Skeletal muscle cell (primary cell): ENCODE measurements at places on chromosomes 7 and 10.

DNA sequence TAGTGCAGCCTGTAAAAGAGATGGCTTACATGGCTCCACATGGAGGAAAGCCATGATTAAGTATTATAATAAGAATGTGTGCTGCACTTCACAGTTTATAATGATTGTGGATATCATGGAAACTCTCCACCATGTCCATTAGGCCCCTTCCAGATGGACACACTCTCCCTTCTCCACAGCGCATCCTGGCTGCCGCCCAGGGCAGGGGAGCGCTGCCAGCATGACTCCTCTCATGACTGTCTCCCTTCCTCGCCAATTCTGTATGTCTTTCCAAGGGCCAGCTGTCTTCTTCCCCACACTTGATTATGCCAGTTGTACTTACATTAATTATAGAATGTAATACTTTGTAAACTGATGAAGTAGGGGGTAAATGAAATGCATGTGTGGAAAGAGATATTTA is 259.3 kb upstream of the TMEM72 start:
- no peak for DNase-seq

DNA sequence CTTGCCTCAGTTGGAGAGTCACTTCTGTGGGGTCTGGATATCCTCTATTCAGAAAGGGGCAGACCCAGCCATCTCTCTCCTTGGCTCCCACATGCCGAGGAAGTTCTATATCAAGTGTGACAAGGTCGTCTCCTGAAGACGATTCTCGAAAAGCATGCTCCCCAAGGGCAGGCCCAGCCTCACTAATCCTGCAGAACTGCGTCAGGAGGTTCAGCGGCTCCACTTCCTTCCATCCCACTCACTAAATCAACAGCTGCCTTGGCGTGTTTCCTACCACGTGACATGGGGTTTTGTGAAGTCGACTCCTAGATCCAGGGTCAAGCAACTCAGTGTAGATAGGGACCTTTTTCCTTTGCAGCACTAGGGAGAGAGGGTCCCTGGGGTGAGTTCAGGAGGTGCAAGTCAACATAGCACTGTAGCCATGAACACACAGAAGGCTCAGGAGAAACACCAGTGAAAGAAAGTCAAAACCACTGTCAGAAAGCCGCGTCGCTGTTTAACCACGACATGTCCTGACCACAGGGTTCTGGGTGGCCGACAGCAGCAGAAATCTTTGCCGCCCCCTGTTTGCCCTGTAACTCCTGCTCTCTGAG is 156.4 kb downstream of the PRPF18 start:
- peak; percentile 32 for DNase-seq

- no peak for DNase-seq
Measured at GRCh38 chr7:107471292-107472070, 1.6 kb downstream of the GPR22 start.

DNA sequence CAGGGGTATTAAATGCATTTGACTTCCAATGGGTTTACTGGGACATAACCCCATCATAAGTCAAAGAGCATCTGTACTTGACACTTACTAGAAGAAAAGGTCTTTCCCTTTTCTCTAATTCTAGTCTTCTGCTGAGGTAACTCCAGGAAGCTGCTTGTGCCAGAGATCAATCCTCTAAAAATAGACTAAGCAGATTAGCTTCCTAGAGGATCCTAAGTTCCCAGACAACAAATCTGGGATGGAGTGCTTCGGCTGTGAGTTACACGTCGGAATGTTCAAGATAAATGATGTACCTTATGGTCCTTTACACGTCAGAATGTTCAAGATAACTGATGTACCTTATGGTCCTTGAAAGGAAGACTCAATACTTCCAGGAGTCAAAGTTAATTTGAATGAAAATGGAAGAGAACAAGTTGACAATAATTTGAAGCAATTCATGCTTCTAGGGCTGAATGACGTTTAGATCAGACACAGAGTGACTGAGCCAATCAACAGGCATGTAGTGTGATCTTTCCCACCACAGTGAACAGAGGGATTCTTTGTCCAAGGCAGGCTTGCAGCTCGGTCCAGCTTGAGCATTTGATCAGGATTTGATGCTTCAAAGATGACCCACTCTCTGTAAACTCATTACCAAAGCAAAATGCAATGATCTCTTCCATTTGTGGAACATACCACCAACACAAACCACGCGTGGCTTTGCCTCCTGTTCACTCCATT is 63.8 kb downstream of the SLC37A3 start:
- DNase-seq: no peak

DNA sequence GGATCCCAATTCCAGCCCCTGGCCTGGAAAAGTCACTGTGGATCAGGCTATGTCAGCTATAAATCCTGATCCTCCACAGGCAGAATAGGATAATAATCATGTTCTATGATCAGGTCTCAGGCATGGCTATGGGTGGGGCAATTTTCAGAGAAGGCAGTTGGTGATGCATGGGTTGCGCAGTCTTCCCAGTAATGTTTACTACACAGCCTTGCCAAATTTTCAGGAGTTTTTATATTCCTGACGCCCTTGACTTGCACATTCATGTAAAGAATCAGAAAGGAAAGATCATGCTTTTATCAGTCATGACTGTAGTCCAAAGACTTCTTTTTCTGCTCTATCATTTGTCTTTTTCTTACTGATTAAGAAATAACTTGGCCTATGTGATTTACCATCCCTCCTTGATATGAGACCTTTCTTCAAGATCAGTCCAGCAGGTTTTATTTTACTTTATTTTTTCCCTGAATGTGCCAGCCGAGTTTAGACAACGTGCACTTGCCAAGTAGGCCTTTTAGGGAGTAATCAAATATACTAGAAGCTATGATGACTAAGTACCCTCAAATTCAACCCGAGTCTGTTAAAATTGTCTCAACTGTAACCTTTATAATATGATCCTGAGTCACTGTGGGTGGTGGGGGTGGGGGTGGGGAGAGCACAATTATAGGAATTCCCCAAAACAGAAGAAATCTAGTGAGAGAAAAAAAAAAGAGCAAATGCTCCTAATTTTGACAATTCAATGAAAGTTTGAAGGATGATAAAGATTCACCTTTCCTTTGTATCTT is 31.9 kb downstream of the ARL4A start:
- DNase-seq: peak; percentile 67

DNA sequence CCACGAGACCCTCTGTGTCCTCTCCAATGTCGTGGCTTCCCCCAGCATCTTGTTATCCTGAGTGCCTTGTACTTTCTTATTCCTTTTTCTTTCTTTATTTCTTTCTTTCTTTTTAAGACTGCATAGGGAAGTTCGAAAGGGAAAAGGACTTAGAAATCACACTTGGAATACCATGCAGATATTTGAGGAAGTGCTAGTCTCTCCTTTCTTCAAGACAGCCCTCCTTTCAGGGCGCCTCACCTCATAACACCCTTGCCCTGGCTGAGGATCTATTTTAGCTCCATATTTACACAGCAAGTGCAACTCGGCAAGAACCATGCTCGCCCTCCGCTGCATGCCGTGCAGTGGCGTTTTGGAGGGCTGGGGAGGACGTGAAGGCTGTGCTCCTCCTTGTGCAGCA is 232.3 kb upstream of the GLI3 start:
- DNase-seq: no peak

- no peak for DNase-seq
Measured at GRCh38 chr10:84156768-84157167, 16.8 kb upstream of the GPR15LG start.

- DNase-seq: no peak
Measured at GRCh38 chr7:101614939-101615302, 14.2 kb downstream of the MYL10 start.

GRCh38 chr7:137962875-137963507 is 38.9 kb downstream of the CREB3L2 start:
- no peak for DNase-seq

GRCh38 chr7:27569106-27569505 is 93.6 kb downstream of the HIBADH start:
- no peak for DNase-seq

DNA sequence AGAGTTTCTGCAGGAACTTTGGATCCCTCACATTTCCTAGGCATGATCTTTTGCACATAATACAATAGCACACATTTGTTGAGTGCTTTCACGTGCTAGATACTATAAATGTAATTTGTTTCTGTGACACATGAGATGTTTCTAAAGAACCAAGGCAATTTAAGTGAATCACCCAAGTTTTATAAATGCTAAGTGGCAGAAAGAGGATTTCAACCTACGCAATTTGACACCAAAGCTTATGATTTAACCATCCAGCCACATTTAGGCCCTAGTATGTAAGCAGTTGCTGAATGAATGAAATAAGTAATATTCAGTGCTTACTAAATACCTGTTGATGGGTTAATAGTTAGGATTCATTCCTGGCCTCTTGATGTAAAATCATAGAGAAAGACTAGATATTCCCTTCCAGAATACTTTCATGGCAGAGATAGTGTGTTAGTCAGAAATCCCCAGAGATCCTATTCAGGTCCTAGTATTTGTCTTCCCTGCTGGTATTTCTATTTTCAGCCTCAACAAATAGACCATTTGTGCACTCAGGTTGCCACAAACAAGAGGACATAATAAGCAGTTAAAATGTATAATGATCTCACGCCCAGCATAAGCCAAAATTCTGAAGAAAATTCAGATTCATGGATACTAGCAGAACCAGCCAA is 572.6 kb downstream of the IPMK start:
- DNase-seq: peak; percentile 43

DNA sequence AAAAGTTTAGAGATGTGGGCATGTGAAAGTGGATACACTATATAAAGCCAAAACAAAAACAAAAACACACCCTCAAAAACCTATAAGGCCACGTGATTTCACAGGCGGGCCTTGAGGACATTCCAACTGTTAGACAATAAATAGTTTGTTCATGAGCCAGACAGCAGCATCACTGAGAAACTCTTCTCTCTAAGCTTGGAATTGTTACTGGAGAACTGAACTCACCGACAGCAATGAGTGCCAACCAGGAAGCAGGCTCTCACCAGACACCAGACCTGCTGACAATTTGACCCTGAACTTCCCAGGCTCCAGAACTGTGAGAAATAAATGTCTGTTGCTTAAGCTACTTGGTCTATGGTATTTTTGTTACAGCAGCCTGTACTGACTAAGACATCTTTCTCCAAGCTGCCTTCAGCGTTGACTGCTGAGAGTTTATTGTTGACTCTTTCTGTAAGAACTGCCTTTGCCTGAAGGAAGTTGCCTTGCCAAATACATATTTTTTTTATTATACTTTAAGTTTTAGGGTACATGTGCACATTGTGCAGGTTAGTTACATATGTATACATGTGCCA is 107.5 kb downstream of the EPDR1 start:
- no peak for DNase-seq

GRCh38 chr10:18473424-18474117 is 177.8 kb downstream of the NSUN6 start:
- DNase-seq: no peak

DNA sequence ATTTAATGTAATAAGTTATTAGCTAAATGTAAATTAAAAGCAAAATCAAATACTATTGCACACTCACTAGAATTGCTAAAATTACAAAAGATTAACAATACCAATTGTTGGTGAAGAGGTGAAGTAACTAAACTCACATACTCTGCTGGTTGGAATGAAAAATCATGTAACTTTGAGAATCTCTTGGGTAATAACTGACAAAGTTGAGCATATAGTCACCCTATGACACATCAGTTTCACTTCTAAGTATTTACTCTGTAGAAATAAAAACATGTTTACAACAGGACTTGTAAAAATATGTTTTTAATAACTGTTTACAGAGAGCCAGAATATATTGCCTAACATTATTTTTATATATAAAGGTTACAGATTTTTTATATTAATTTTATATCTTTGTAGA is 33.6 kb downstream of the CNTNAP2 start:
- no peak for DNase-seq

- DNase-seq: no peak
Measured at GRCh38 chr10:69093933-69094332, 6.0 kb downstream of the SRGN start.

DNA sequence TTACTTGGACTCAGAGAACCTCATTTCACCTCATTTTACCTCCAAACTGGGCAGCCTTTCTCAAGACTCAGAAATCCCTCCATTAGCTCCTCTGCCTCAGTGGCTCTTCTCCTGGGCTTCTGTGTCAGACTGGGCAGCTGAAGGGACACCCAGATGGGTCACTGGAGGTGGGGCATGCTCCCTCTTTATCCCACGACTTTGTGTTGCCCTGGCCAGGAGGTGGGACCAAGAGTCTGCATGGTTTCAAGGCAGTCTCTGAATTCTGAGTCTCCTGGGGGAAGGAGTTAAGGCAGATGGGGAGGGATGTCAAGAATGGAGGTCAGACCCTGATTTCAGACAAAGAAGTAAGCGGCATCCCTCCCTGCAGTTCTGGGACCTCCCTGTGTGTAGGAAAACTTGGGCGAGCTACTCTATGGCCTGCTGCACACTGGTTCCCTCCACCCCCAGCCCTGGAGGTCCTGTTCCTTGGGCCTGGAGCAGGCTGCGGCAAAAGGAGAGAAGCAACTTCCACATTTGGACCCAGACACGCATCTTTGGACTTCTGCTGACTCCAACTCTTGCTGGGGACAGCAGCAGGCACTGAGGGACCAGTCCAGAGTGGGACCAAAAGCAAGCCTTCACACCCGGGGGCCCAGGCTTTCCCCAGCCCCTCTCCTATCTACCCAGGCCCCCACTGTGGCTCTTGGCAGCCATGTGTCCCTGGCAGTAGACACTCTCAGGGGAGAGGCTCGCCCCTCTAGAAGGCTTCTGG is 10.8 kb downstream of the POLL start:
- DNase-seq: no peak

- peak; percentile 35 for DNase-seq
Measured at GRCh38 chr7:22001345-22002004, 55.8 kb upstream of the CDCA7L start.

DNA sequence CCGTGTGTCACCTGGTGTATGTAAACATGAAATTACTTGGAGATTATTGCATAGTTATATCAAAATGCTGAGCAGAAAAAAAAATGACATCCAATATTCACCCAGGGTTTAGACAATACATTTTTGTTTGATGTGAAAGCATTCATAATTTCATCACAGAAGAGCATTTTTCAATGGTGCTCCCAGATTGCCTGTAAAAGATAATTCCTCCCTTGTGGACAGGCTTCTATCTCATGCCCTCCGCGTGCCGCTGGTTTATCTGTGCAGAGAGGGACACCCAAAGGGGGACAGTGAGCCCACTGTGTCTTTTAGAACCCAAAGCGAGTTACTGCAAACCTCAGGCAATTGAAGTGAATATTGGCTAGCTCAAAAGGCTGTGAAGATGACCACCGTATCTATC is 126.2 kb upstream of the KLF6 start:
- no peak for DNase-seq

DNA sequence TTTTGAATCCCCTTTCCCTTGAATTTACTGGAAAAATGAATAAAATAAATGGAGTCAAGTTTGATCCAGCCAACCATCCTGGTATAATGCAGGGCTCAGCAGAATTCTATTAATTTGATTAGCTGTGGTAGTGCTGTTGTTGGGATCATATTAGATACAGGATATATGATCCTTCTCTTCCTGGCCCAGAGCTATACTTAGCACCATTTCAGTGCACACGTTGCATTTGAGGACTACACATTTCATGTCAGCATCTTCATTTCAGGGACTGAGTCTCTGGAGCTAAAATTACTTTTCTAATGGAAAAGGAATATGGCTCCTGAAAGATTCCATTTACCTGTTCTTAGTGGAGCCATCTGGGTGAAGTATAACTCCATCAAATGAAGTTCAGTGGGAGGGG is 240.3 kb downstream of the BMPER start:
- no peak for DNase-seq
